ENCODE measurements at places on chromosomes 5 and 9.

- no peak for DNase-seq
Observed at GRCh38 chr9:102405218-102405867, 589.8 kb upstream of the CYLC2 start.

DNA sequence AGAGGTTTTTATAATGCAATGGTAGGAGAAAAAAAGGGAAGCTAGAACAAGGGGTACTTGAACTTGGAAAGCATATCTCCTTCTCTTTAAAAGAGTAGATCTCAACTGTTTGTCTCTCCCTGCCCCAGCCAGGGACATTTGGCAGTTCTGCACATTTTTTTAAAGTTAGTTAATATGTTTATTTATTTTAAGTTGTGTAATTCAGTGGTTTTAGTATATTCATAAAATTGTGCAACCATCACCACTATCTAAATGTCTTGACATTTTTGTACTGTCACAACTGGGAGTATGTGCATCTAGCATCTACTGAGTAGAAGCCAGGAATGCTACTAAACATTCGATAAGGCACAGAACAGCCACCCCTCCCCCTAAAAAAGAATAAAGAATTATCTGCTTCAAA, 103.5 kb upstream of the DPYSL3 start:
- no peak for DNase-seq

- DNase-seq = no peak
Observed at GRCh38 chr9:34139477-34140146, 13.1 kb upstream of the DCAF12 start.

- no peak for DNase-seq
Observed at GRCh38 chr9:71090896-71091295, 30.5 kb downstream of the TRPM3 start.

- no peak for DNase-seq
Observed at GRCh38 chr5:172567843-172568242, 73.2 kb upstream of the NEURL1B start.

- no peak for DNase-seq
Observed at GRCh38 chr9:34070606-34071324, 22.1 kb upstream of the UBAP2 start.

DNA sequence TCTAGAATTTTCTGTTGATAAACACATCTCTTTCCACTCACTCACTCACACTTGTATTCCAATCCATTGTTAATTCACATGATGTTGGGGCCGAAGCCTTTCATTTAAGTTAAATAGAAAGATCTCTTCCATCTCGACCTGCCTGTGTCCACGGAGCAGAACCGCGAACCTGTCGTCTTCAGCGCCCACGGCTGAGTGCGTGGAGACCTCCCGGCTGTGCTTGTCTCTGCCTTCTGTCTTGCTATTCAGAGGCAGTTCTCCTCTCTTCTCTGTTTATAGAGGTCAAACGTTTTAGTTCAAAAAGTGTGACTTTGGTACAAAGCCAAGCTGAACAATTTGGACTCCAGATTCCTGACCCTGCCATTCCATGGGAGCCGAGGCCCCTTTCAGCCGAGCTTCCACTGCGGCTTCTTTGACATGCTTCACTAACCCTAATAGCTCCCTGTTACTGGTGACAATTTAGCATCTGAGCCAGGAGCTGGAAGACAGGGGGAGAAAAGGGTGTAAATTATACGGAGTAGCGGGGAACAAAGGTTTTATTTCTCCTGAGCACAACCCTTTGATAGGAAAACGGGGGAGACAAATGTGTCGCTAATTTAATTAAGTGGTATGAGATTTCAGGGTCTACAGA, 314.4 kb upstream of the IRX4 start:
- no peak for DNase-seq

GRCh38 chr5:6725421-6725820, 12.2 kb downstream of the TENT4A start:
- DNase-seq = no peak

GRCh38 chr5:32598260-32598937, 13.0 kb downstream of the SUB1 start:
- no peak for DNase-seq

DNA sequence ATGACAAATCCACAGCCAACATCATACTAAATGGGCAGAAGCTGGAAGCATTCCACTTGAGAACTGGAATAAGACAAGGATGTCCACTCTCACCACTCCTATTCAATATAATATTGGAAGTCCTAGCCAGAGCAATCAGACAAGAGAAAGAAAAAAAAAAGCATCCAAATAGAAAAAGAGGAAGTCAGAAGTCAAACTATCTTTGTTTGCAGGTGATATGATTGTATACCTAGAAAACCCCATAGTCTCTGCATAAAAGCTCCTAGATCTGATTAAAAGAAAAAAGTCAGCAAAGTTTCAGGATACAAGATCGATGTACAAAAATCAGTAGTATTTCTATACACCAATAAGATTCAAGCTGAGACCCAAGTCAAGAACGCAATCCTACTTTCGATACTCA, 66.1 kb downstream of the OSMR start:
- no peak for DNase-seq

DNA sequence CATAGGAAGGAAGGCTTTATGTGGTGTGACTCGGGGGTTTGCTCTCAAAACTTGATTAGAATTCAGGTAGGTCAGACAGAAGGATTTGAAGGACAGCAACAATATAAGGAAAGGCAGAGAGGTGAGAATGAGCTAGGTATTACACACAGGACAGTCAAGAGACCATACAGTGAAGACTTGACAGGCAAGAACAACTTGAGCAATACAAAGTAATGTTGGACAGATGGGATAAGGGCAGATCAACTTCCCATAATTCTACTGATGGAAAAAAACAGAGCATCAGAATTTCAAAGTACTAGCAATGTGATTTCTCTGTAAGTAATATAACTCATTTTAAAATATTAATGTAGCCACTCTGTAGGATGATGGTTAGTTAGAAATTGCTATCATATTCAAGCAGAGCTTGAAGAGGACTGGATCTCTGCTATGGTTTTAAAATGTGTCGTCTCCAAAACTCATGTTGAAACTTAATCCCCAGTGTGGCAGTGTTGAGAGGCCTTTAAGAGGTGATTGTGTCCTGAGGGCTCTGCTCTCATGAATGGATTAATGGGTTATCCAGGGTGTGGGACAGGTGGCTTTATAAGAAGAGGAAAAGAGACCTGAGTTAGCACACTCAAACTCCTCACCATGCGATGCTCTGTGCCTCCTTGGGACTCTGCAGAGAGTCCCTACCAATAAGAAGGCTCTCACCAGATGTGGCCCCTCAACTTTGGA, 22.4 kb upstream of the HOMER1 start:
- DNase-seq = no peak

DNA sequence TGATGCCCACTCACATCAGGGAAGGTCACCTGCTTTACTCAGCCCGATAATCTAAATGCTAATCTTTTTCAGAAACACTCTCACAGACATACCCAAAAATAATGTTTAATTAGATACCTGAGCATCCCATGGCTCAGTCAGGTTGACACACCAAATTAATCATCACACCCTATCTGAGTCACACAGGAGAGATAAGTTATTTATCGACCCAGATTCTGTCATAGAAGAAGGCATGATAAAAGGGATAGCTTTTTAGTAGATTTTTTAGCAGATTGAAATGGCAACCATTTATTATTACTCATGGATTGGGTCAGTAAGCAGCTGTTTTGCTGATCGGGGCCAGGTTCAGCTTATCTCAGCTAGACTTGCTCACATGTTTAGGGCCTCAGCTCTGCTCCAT, 97.8 kb upstream of the TYRP1 start:
- no peak for DNase-seq

Measured in iPS DF 19.7 (cell line).